ENCODE measurements at places on chromosomes 12 and 14.

GRCh38 chr14:95125221-95125620 lies 32.1 kb downstream of the DICER1 start:
- no peak for DNase-seq

DNA sequence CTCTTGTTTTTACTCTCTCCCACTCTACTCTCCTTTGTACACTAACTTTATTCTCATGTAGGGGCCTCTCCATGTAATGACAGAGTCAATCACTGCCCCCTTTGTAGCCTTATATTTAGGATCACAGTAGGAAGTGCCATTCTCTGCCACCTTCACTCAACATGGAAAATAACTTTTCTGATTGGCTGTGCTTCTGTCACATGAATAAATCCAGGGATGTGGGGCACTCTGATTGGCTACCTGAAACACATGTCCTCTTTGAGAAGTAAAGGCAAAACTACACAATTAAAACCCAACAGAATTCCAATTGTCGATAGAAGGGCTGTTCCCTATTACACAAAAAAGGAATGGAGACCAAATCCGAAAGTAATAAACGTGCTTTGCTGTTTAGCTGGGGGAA lies at the start of gene RNASE9:
TSS of gene RNASE9 (minus strand) at position 87 of the 400 bp plus-strand sequence.
- DNase-seq = no peak

DNA sequence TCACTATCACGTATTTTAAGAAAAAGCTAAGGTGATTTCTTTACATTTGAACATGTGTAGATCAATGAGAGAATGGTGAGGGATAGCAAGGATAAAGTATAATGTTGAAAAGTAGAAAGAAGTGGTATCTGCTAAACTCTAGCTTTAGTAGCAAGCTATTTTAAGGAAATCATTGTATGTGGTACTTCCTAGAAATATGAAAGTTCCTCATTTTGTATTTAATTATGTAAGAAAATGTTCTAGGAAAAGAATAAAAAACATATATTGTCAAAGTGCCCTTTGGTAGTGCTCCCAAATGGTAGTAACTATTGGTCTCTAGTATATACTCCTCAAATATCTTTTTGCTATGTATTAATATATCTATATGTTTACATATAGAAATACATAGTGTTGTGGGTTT lies 35.7 kb downstream of the RAB21 start:
- DNase-seq = no peak

DNA sequence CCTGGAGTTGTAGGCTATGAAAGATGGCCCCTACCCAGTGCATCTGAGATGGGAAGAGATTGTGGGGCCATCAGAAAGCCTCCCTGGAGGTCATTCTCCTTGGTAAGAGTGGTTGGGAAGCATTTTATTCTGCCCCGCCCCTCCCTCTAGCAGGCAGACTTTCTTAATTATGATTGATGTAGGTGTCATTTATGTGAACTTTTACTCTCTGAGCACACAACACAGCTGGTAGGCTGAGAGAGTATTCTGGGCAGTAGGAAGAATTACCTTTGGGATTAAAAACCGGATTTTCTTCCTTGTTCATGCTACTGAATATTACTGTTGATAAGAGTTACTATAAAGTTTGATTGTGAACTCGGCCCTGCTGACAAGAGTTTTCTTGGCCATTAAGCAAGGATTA lies 266.8 kb downstream of the TTC6 start:
- DNase-seq = no peak

- DNase-seq = no peak
Observed at GRCh38 chr12:106327309-106327869, 24.9 kb downstream of the TCP11L2 start.

All from globus pallidus (tissue), 1 donor.